ENCODE measurements at places on chromosomes 1 and 21.

GRCh38 chr1:79663916-79664315 lies 657.4 kb upstream of the ADGRL4 start:
- no peak for DNase-seq

- no peak for DNase-seq
Measured at GRCh38 chr1:231727171-231727570, 100.6 kb downstream of the DISC1 start.

DNA sequence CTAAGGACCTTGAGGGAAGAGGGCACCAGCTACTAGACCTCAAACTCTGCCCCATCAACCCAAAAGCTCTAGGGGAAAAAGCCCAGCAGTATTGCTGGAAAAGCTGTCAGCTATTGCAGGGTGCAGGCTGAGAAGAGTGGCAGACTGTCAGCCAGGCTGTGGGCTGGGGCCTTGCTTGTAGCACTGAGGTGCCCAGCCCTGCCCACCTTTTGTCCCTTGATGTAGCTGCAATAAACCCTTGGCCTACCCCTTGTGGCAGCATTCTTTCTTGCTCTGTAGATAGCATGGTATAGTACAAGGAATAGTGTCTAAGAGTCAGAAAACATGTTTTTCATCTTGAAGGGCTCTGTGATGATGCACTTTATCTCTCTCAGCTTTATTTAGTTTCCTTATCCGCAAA lies 39.4 kb downstream of the CDC14A start:
- DNase-seq = no peak

DNA sequence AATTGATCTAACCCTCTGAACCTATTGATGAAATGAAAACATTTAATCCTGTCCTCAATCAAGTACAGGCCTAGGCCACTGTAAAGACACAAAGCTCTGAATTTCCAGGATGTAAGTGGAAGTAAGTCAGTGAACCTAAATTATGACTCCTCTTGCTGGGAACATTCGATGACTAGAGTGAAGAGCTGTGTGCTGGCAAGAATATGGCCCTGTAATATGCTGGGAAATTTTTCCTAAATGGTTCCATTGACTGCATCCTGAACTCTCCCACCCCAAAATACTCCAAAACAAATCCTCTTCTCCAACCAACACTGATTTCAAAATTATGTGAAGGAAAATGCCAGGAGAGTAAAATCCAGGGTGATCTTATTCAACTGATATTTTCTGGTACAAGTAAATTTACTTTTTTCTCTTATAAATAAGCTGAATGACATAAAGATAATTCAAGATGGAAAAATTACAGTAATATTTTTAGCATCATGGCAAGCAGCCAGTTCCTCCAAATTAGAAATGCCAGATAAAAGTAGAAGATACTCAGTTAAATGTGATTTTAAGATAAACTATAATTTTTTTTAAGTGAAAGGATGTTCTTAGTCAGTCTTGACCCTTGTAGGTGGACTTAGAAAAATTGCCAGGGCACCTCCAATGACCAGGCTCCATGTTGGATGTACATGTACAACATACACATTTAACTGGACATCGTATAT lies 269.4 kb downstream of the PTGER3 start:
- no peak for DNase-seq

DNA sequence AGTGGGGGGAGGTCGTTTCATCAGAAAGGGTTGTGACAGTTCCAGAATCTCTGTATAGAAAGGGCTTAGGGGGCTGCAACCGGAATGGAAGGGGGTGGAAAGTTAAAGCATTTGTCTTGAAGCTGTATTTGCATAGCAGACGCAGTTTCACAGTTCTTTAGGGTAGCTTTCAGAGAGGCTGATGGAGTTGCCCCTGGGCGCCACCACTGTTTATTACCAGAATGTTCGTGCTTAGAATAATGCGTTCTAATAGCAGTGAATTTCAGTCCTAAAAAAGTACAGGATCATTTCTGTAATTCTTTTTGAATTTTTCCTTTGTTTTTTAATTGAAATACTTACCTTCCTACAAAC lies 1.3 kb downstream of the EXO1 start:
- DNase-seq = no peak

- no peak for DNase-seq
Measured at GRCh38 chr1:7104339-7104738, 319.1 kb downstream of the CAMTA1 start.

GRCh38 chr1:9905010-9905409 lies 5.1 kb downstream of the CTNNBIP1 start:
- peak; percentile 41 for DNase-seq

GRCh38 chr1:118504867-118505266 lies 319.8 kb upstream of the SPAG17 start:
- peak; percentile 82 for DNase-seq

DNA sequence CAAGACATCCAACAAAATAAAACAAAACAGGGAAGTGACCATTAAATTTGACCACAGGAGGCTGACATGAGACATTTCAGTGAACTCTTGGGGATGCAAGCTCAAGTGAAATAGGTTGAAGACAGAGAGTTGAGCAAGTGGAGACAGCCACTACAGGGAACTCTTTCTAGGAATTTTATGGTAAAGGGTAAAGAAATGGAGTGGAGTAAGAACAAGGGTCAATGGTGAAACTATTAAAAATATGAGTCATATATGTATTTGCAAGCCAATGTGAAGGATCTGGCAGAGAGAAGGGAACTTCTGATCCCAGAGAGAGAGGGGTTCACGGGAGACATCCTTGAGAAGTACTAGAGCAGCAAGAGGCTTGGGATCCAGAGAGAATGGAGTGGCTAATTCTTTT lies 9.1 kb upstream of the TRABD2B start:
- DNase-seq = no peak

- no peak for DNase-seq
Measured at GRCh38 chr21:42692688-42693087, 39.3 kb downstream of the PDE9A start.

Measured in myocyte (in vitro differentiated cells).